ENCODE measurements at places on chromosomes 4 and X.
A peak's percentile ranks its signal among the peaks of the same experiment; 100 is the strongest.

DNA sequence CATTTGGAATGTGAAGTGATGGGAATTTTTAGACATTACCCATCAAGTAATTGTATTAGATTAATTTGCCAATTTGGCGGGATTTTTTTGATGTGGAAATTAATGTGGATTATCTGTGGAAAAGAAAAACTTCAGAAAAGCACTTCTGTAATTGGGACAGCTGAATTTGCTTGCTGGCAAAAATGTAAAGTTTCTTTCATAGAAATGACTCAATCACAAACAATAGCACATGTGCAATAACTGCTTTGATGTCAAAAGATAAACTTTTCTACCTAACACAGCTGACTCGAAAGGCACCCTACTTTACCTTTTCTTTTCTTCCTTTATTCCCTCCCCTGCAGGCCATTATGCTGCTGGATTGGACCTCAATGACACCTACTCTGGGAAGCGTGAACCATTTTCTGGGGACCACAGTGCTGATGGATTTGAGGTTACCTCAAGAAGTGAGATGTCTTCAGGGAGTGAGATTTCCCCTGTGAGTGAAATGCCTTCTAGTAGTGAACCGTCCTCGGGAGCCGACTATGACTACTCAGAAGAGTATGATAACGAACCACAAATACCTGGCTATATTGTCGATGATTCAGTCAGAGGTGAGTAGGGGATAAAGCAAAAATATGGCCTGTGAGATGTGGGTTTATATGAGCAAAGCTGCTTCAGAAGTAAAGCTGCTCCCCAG, 1.4 kb downstream of the AREG start:
- H3K4me3 ChIP-seq: no peak overlapping the region
- H3K27ac ChIP-seq: no peak overlapping the region
- H3K27me3 ChIP-seq: peaks cover 9% of the 10 kb centered on the region
- peaks cover 16% of the 10 kb centered on the region for H3K4me1 ChIP-seq

GRCh38 chr4:69718396-69719271, 41.8 kb downstream of the SULT1B1 start:
- no peak overlapping the region for H3K4me3 ChIP-seq
- no peak overlapping the region for H3K27ac ChIP-seq
- H3K27me3 ChIP-seq: no peaks in the 10 kb centered on the region
- no peaks in the 10 kb centered on the region for H3K4me1 ChIP-seq
- no peaks in the 10 kb centered on the region for H3K36me3 ChIP-seq
- no peak for DNase-seq

DNA sequence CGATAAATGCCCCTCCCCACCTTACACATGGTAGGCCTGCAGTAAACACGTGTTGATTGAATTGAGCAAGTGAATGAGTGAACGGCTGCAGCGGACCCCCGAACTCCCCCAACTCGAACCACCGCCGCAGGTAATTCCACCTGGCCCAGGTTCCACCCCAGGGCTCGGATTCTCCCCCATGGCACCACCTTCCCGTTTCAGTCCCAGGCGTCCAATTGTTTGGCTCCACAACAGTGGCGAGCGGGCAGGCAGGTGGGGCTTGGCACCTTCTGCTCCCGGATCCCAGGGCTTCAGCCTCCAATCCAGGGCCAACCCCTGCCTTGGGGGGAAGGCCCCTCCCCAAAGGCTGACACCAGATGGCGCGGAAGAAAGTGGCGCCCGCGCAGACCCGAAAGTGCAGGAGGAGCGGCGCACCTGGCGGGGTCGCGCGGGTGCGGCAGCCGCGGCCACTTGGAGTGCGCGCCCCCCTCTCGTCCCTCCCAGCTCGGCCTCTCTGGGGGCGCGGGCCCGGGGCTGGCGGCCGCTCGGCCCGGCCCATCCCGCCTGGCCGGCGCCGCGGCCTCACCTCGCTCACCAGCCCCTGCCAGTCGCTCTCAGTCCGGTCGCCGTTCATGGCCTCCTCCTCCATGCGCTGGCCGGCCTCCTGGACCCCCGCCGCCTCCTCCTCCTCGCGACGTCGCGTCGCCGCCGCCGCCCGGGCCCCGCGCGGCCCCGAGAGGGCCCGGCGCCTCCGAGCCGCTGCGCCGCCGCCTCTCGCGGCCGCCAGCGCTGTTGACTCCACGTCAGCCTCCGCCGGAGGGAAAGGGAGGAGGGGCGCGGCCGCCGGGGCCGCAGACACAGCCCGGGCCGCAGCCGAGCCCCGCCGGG, at the start of gene CCDC149:
Gene CCDC149 (minus strand): TSS at position 791 of the 867 bp plus-strand sequence. CDS start 178 bp downstream, at position 613.
- H3K4me3 ChIP-seq: peak within 1 kb of the TSS; percentile 17
- H3K36me3 ChIP-seq: no peaks in the 10 kb centered on the region
- no peaks in the 10 kb centered on the region for H3K4me1 ChIP-seq

- no peak overlapping the region for H3K27ac ChIP-seq
- peaks cover 1% of the 10 kb centered on the region for H3K36me3 ChIP-seq
- no peak for DNase-seq
- peaks cover 5% of the 10 kb centered on the region for H3K4me1 ChIP-seq
- no peak overlapping the region for H3K4me3 ChIP-seq
Observed at GRCh38 chr4:112327965-112328733, 31.0 kb downstream of the ALPK1 start.

DNA sequence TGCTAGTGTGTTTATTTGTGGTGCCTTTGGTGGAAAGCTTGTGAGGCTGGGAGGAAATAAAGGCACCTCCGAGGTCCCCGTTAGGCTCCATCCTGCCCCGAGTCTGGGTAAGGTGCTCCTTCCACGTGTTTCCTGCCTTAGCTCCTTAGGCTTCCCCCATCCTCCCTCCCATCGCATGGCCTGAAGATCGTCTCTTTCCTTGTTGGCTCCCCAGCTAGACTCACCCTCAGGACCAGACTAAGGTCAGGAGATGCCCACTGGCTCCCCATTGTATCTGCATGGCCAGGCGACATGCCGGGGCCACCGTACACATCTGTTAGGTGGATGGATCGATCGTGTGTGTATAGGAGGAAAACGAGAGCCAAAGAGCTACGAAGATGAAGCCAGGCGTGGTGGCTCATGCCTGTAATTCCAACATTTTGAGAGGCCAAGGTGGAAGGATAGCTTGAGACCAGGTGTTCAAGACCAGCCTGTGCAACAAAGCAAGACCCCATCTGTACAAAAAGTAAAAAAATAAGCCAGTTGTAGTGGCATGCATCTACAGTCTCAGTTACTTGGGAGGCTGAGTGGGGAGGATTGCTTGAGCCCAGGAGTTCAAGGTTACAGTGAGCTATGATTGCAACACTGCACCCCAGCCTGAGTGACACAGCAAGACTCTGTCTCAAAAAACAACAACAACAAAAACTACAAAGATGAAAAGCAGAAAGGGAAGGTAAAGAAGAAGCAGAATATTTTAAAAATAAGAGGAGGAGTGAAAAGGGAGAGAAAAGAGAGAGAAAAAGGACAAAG, 53.7 kb downstream of the SEPSECS start:
- H3K36me3 ChIP-seq: no peaks in the 10 kb centered on the region
- no peaks in the 10 kb centered on the region for H3K4me1 ChIP-seq
- no peak for DNase-seq
- H3K27me3 ChIP-seq: peaks cover 13% of the 10 kb centered on the region
- no peak overlapping the region for H3K4me3 ChIP-seq
- no peak overlapping the region for H3K27ac ChIP-seq

DNA sequence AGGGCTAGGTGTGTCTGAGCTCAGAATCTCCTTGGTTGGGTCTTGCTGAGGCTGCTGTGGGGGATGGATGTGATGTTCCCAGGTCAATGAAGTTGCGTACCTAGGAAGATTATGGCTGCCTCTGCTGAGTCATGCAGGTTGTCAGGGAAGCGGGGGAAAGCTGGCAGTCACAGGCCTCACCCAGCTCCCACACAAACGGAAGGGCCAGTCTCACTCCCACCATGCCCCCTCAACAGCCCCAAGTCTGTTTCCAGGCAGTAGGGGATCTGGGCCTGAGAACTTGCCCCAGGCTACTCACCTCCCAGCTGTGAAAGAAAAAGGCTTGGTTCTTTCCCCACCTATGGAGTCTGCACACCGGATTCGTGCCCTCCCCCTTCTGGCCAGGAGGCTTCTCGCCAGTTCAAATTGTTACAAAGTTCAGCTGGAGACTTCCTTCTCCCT, 72.9 kb downstream of the WDR44 start:
- no peak overlapping the region for H3K27ac ChIP-seq
- H3K4me1 ChIP-seq: peaks cover 26% of the 10 kb centered on the region
- H3K36me3 ChIP-seq: peaks cover 14% of the 10 kb centered on the region
- H3K27me3 ChIP-seq: no peaks in the 10 kb centered on the region
- no peak overlapping the region for H3K4me3 ChIP-seq

- no peaks in the 10 kb centered on the region for H3K36me3 ChIP-seq
- H3K27me3 ChIP-seq: no peaks in the 10 kb centered on the region
- no peak for DNase-seq
Observed at GRCh38 chr4:100736641-100737451, 219.0 kb upstream of the EMCN start.

DNA sequence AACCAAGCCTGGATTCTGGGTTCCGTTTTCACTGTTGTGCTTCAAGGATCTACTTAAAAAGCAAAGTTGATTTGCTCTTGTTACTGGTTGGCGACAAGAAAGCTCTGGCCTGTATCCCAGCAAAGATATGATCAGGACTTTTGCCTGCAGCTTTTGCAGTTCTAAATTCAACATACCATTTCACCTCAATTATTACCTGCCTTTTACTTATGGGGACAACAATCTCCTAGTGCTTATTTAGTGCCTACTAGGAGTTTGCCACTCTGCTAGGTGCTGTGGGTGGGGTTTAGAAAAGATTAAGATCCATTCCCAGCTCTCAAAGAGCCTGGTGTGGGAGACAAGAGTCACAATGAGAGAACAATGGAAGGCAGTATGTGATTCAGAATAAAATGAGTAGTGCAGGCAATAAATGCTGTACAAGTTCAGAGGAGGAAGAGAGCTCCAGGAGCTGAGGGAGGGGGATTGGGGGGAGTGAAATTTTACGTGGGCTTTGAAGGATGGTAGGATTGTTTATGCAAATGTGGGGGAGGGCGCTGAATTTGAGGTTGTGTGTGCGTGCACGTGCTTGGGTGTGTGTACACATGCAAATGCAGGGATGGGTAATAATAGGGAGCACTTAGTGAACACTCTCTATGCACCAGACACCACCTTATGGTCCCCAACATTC, 5.0 kb upstream of the TMEM164 start:
- no peak for DNase-seq
- H3K27ac ChIP-seq: no peak overlapping the region
- H3K27me3 ChIP-seq: no peaks in the 10 kb centered on the region
- peaks cover 13% of the 10 kb centered on the region for H3K4me1 ChIP-seq

- H3K27ac ChIP-seq: no peak overlapping the region
- H3K36me3 ChIP-seq: peaks cover 2% of the 10 kb centered on the region
- peaks cover 13% of the 10 kb centered on the region for H3K27me3 ChIP-seq
- no peak overlapping the region for H3K4me3 ChIP-seq
- peaks cover 3% of the 10 kb centered on the region for H3K4me1 ChIP-seq
- no peak for DNase-seq
Observed at GRCh38 chr4:48275247-48275646, 5.6 kb upstream of the TEC start.

DNA sequence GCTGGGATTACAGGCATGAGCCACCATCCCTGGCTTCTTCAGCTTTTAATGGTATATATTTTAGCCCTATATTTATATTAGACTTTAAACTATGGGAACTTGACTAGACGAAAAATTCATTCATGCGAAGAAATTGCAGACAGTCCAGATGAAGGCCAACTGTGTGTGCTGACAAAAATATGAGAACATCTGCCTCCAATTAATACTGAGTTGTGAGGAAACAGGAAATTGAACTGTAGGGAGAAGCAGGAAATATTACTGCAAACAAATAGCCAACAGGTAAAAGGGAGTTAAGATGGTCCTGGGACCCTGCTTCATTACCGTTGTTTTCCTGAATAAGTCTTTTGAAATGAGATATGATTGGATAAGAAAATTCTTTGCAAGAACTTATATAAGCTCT, 26.3 kb downstream of the MGARP start:
- no peaks in the 10 kb centered on the region for H3K36me3 ChIP-seq
- H3K4me1 ChIP-seq: no peaks in the 10 kb centered on the region
- H3K4me3 ChIP-seq: no peak overlapping the region
- no peak overlapping the region for H3K27ac ChIP-seq
- no peak for DNase-seq
- no peaks in the 10 kb centered on the region for H3K27me3 ChIP-seq

DNA sequence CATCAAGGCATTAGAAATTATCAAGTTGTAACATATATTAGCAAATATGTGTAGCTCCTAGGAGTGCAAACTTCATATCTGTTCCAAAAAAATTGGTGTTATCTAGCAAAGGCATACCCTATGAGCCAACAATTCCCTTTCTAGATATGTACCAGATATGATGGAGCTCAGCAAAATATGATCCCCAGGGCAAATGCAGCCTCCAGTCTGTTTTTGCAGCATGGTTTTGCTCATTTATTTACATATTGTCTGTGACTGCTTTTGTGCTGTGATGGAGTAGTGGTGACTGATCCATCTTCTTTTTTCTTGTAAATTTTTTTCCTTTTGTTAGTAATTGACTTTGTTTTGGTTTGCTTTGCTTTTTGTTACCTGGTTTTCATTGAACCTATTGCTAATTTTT, 41.0 kb downstream of the CEP135 start:
- H3K36me3 ChIP-seq: peaks cover 23% of the 10 kb centered on the region
- H3K27ac ChIP-seq: no peak overlapping the region
- no peak for DNase-seq
- H3K4me1 ChIP-seq: peaks cover 10% of the 10 kb centered on the region
- no peaks in the 10 kb centered on the region for H3K27me3 ChIP-seq

- no peak overlapping the region for H3K27ac ChIP-seq
- H3K36me3 ChIP-seq: no peaks in the 10 kb centered on the region
- no peaks in the 10 kb centered on the region for H3K4me1 ChIP-seq
- DNase-seq: no peak
- H3K27me3 ChIP-seq: no peaks in the 10 kb centered on the region
- no peak overlapping the region for H3K4me3 ChIP-seq
Observed at GRCh38 chrX:34585561-34585960, 71.5 kb downstream of the TMEM47 start.

DNA sequence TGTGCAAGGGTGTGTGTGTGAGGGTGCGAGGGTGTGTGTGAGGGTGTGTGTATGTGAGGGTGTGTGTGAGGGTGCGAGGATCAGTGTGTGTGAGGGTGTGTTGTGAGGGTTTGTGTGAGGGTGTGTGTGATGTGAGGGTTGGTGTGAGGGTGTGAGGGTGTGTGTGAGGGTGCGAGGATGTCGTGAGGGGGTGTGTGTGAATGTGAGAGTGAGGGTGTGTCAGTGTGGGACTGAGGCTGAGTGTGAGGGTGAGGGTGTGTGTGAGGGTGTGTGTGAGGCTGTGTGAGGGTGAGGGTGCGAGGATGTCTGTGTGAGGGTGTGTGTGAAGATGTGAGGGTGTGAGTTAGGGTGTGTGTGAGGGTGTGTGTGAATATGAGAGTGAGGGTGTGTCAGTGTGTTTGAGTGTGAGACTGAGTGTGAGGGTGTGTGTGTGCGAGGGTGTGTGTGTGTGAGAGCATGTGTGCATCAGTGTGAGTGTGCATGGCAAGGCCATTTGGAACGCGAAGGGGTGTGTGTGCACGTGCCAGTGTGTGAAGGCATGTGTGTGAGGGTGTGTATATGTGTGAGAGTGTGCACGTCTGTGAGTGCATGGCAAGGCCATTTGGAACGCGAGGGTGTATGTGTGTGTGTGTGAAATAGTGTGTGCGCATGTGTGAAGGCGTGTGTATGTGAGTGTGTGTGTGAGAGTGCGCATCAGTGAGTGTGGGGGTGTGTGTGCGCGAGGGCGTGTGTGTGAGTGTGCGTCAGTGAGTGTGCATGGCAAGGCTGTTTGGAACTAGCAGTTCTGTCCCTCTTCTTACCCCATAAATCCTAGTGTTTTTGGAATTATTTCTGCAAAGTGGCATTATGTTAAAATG, 69.8 kb downstream of the RGS12 start:
- H3K36me3 ChIP-seq: no peaks in the 10 kb centered on the region
- peaks cover 23% of the 10 kb centered on the region for H3K4me1 ChIP-seq
- H3K4me3 ChIP-seq: no peak overlapping the region
- no peak for DNase-seq
- no peak overlapping the region for H3K27ac ChIP-seq

GRCh38 chr4:138911909-138912703, 103.5 kb upstream of the NOCT start:
- no peak for DNase-seq
- no peaks in the 10 kb centered on the region for H3K27me3 ChIP-seq
- H3K4me3 ChIP-seq: no peak overlapping the region
- no peaks in the 10 kb centered on the region for H3K4me1 ChIP-seq
